ENCODE measurements at places on chromosomes 3 and 15.

DNA sequence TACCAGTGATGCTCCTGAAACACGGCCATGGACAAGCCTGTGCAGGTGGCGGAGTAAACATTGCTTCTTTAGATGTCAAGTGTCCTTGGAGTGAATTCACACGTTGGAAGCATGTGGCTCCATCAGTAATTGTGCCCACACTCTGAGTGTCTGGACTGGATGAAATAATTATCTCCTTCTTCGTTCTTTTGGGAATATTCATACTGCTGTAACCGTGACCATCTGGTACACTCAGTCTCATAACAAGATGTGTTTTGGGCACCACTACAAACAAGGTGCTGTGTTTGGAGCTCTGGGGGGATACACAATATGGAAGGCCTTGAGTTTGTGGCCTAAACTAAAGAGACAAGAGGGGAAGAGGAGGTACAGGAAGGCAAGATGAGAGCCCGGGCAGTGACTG is 165.6 kb downstream of the APBA2 start:
- no peak for DNase-seq

DNA sequence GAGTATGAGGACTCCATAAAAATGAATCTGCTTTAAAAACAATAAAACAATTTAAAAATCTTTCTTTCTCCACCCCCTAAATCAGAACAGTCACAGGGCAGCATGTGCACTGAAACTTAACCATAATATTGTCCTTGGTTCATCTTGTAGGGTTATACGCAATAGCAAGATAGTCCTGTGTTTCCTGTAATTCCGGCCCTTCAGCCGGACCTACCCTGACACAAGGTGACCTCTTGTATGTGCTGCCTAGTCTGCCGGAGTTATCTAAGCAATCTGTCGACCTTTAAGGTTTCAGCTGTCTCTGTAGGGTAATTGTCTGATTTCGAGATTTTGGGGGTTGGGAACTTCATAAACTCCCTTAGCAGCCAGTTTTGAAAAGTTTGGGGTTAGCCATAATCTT is 99.9 kb downstream of the DHX36 start:
- DNase-seq: no peak

GRCh38 chr3:169627789-169628188 is 35.7 kb downstream of the MECOM start:
- no peak for DNase-seq

DNA sequence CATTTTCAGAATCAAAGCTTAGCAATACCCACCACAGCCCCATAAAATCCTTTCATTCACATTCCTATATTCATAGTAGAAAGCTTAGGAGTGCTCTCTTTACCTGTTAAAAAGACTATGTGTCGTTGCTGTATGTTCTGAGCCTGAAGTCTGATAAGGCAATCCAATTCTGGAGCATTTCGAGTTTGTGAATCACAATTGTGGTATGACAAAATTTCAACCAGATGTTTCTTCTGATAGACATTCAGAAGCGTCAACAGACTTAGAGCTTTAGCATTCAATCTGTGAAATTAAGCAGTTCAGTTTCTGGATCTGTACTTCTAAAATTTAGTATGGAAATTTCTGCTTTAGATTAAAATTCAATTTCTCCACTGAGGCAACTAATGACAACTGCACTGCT is 58.3 kb downstream of the TASOR start:
- DNase-seq: no peak

- DNase-seq: no peak
Observed at GRCh38 chr3:18681818-18682345, 256.7 kb upstream of the SATB1 start.

DNA sequence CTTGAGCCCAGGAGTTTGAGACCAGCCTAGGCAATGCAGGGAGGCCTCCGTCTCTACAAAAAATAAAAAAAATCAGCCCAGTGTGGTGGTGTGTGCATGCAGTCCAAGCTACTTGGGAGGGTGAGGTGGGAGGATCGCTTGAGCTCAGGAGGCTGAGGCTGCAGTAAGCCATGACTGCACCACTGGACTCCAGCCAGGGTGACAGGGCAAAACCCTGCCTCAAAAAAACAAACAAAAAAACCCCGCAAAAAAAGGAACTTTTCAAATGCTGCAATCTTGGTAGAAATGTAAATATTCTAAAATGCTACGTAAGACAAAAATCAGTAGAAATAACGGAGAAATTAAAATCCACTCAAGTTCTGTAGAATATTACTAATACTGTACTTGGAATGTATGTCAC is 108.1 kb upstream of the MELTF start:
- DNase-seq: no peak

GRCh38 chr3:126678693-126679317 is 23.9 kb upstream of the TXNRD3 start:
- DNase-seq: no peak

DNA sequence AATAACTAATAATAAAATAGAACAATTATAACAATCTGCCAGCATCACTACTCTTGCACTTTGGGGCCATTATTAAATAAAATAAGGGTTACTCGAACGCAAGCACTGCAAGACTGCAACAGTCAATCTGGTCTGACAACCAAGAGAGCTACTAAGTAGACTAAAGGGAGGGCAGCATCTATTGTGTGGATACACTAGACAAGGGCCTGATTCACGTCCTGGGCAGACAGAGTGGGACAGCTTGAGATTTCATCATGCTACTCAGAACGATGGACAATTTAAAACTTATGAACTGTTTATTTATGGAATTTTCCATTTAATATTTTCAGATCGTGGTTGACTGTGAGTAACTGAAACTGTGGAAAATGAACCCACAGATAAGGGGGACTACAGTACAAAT is 39.5 kb downstream of the TNIK start:
- DNase-seq: no peak

DNA sequence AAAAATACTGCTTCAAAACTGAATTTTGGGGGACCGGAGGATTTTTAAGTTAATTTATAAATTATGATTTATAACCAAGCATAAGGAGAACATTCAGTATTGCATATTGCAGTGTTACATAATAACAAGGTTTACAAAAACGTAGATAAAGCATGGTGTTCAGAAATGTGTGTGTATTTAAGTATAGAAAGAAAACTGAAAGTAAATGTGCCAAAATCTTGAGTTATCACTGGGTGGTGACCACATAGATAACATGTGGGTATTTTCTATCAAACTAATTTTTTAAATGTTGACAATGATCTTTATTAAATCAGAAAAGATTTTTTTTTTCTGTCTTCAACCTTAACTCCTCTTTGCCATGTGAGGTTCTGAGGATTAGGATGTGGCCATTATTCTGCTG is 32.6 kb downstream of the EIF2AK4 start:
- DNase-seq: no peak

- DNase-seq: no peak
Observed at GRCh38 chr3:31777092-31777491, 204.0 kb downstream of the OSBPL10 start.

GRCh38 chr15:56752986-56753385 is 19.7 kb upstream of the ZNF280D start:
- no peak for DNase-seq

DNA sequence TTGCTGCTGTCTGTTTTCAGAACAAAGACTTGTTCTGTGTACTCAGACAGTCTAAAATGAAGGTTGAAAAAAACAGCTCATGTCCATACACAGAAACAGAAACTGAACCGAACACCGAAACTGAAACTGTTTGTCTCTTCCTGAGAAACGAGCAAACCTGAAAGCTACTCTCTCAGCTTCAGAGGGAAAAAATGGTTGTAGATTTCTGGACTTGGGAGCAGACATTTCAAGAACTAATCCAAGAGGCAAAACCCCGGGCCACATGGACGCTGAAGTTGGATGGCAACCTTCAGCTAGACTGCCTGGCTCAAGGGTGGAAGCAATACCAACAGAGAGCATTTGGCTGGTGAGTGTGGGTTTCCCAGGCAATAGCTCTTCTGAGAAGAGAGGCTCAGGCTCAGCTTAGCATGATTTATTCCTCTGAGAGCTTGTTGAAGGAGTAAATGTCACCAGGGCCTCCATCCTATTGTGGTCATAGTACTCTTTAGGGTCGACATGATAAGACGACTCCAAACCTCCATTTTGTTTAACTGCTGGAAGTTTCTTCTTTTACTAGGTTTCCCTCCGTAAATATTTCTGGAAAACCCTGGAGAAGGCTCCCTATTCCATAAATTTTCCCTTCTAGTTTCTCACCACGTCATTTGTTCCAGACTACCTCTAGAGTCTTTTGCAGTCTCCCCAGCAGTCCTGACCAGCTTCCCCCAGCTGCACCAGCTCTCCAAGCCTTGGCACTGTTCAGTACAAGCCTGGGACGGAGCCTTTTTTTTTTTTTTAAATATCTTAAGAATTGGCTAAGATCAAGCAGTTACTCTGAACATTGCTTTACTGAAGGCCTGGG is at the start of gene RTP4:
TSS of gene RTP4 (plus strand) at position 135 of the 838 bp plus-strand sequence. CDS start at position 192, 57 bp downstream.
- peak; percentile 50 for DNase-seq

DNA sequence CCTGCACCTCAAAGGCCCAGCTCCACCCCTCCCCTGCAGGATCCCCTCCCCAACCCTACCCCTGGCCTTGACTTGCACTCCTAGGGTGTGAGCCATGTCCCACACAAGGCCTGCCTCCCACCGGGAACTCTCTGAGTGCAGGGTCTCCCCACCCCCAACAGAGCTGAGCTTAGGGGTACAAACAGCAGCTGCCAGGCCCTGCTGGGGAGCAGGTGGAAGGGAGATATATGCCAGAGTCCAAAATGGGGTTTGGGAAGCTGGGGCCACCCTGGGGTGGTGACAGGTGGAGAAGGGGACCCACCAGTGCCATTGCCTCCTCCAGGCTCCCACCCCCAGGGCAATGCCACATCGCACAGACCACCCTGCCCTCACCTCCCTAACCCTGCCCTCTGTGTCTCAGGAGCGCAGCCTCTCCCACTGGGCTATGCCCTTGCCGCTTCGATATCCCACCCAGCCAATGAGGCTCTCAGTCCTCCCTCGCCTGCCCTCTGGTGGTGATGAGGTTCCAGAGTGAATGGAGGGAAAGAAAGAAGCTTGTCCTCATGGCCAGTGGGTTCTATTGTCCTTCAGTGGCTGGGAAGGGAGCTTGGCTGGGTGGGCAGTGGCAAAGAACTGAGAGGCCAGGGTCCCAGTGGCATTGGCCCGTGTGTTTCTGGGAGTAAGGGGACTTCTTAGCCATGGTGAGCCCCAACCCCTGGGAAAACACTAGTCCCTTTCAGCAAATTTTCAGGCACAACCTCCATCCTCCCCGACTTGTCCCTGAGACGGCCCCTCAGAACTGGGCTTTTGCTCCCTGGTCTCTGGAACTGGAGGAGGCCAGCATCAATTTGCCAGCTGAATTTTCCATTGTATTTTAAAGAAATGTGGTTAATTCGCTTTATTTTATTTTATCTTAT is 46.8 kb downstream of the CYP11A1 start:
- peak; percentile 69 for DNase-seq

DNA sequence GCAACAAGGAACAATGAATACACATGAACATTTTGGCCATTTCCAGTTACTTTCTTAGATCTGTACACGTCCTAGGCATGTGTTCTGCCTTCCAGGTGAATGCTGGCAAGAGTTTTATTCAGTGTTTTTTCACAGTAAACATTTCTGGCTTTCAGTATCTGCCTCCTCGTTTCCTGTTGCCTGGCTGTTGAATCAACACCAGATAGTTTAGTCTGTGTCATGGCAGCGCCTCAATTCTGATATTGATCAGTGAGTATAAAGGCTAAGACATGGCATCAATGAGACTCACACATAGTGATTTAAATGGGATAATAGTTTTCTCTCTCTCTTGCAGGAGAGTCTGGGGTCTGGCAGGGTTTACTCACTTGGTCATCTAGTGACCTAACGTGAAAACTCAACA is 266.9 kb upstream of the SLCO3A1 start:
- no peak for DNase-seq

GRCh38 chr3:178084938-178085816 is 451.1 kb upstream of the KCNMB2 start:
- no peak for DNase-seq

- no peak for DNase-seq
Observed at GRCh38 chr15:67479781-67480505, 41.0 kb upstream of the C15orf61 start.

- DNase-seq: no peak
Observed at GRCh38 chr15:101497017-101497416, 7.5 kb upstream of the PCSK6 start.

GRCh38 chr3:135887220-135887619 is 78.3 kb upstream of the PPP2R3A start:
- no peak for DNase-seq

DNA sequence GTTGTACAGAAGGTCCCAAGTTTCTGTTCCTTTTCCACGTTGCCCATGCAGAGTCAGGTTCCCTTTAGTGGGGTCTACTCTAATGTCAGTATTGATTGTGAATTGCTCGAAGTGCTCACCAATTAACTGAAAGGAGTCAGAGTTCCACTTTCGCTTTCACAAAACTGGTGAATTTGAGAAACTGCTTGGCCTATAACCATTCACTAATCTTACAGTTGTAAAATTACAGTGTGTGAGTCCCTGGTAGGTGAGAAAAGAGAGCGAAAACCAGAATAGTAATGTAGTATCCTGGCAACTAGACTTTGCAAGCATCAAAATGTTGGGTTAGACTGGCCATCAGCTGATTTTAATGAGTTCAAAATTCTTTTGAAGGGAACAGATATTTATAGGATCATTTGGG is 237.5 kb upstream of the CHRM5 start:
- DNase-seq: no peak

GRCh38 chr3:13709706-13710105 is 160.8 kb downstream of the FBLN2 start:
- peak; percentile 10 for DNase-seq

- DNase-seq: no peak
Observed at GRCh38 chr3:196541684-196542445, 26.5 kb downstream of the WDR53 start.

- DNase-seq: no peak
Observed at GRCh38 chr15:67148196-67148701, 82.8 kb downstream of the SMAD3 start.

DNA sequence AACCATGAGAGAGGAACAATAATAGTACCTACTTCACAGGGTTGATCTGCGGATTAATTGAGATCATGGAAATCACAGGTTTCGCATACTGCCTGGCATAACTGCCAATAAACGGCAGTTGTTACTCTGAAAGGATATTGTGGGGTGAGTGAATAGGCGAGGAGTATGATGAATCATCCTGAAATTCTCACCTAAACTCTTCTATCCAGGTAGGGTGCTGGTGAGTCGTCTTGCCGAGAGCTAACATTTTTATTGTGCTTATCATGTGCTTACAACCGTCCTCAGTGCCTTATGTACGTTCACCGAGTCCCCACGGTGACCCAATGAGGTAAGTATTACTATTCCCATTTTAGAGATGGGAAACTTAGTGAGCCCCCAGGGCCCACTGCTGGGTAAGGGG is 52.4 kb upstream of the SRGAP3 start:
- no peak for DNase-seq

DNA sequence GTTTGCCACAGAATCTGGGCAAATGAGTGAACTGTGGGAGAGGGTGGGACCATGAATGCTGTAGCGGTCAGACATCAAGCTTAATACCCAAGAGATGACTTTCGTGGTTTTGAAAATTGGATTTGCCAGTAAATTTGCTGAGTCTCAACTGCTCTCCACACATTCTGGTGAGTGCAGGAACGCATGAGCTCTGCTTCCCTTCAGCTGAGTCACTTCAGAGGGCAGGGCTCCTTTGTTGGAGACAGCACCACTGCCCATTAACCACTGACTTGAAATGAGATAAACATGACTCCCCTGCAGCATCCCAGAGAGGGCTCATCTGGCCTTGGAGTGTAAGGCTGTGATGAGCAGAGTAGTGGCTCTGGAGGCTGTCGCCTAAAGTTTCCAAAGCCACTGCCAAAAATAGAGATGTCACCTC is 22.6 kb downstream of the RARRES1 start:
- no peak for DNase-seq

GRCh38 chr3:4218456-4219226 is 84.5 kb upstream of the SETMAR start:
- no peak for DNase-seq

GRCh38 chr3:185079625-185080024 is 73.2 kb downstream of the C3orf70 start:
- DNase-seq: no peak

- DNase-seq: no peak
Observed at GRCh38 chr15:63462088-63462487, 42.3 kb upstream of the USP3 start.
